ENCODE measurements at places on chromosomes 2 and 18. TPM values are rescaled to one million over a fixed set of nuclear protein-coding genes. Genes with fewer than 3 reads are reported as not detected.

The FOXD4L1 gene
- total RNA-seq: 0.48 TPM

The FASTKD2 gene
- 28.3 TPM for total RNA-seq

- DNase-seq: no peak
Measured at GRCh38 chr2:71658771-71659170, 205.4 kb downstream of the DYSF start.

DNA sequence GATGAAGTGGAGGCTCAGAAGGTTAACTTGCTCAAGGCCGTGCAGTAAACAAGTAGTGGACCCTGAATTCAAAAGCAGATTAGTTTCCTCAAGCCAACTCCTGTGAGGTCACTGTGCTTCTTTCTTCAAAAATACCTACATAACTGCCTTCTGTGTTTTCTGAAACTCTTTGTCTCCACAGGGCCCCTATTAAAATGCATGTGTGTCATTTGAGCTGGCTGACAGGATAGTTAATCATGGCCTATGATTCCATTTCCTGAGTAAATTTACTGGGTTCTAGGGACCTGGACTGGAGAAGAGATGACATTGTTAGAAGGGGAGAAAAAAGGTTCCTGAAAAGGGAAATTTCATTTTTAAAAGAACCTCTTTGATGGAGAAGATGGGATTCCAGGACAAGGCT is 12.9 kb upstream of the DTNA start:
- DNase-seq: no peak

The CYP1B1 gene
- total RNA-seq: 1.1 TPM

DNA sequence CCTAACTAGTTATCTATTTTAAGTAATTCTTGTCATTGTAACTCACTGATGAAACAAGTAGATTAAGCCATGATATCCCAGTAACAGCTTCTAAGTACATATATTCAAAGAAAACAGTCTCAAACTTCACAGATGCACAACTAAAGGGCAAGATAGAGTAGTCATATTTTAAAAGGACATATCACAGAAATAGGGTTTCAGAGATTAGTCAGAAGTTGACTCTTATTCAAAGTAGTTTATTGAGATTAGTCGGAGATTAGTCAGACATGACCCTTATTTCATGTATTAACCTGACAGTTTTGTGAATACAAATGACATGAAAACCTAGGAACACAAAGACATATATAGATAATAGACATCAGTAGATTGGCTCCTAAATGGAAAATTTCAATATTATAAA is 15.9 kb upstream of the CHAC2 start:
- DNase-seq: no peak

- DNase-seq: no peak
Measured at GRCh38 chr2:73979021-73979420, 5.7 kb upstream of the TET3 start.

- DNase-seq: no peak
Measured at GRCh38 chr2:105315314-105315713, 14.2 kb downstream of the TGFBRAP1 start.

DNA sequence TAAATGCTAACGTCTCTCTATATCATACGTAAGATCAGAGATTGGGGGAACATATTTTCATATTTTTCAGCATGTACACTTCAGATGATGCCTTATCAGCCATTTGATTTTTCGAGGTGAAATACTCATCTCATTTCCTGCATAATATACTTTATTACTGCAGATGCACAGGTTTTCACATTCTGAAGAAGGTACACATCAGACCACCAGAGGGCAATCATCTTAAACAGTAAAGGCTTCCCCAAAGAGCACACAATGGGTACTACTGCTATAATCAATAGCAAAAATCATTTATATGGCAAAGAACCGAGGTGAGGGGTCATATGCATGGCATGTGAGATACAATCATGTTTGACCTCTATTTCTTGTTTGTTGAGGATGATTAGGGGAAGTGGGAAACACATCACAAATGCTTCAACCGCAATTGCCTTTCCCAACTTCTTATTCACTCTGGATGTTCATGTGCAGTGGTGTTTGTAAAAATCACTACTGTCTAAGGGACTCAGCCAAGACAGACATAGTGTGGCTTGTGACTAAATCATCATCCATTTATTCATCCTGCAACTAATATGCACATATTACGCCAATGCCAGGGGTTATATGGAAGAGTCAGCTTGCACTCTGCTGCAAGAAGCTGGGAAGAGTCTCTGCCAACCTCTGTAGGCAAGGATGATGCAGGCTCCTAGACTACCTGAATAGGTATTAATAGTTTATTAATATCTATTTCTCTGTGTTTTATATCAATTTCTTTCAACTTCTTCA is 118.7 kb downstream of the EPB41L3 start:
- no peak for DNase-seq

The FLACC1 gene
- total RNA-seq: 0.69 TPM

DNA sequence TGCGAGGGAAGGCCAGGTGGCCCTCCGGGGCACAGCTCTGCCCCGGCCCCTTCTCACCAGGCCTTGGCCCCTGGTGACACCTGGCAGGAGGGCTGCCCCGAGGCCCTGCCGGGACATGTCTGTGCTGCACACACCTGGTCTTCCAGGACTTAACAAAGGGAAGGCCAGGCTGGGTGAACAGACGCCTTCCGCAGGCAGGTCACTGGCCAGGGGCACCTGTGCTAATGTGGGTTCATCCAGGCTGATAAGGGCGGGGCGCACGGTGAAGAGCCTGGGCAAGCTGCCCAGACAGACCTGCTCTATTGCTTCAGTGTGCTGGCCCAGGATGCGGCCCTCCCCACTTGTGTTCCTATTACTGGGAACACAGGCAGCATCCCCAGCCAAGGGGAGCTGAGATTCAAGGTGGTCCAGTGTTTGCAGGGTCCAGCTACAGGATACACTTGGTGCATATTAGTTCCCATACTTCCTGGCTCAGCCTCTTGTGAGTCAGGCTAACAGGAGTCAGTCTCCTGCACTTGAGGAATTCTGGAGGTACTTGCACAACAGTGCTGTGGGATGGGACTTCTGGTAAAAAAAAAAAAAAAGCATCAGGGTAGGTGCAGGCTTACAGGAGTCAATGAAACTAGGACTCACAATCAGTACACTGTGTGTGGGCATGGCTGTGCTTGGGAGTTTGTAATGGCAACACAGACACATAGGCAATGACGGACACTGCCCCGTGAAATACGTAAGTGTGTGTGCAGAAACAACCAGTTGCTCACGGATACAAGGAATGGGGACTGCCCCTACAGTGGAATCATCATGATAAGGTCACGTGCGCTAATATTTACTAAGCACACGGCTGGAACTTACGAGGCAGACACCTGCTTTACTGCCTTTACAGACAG is 261.4 kb downstream of the TWIST2 start:
- DNase-seq: no peak

GRCh38 chr2:112121682-112122254 is 16.4 kb upstream of the FBLN7 start:
- no peak for DNase-seq

GRCh38 chr2:168216351-168217005 is 30.9 kb downstream of the STK39 start:
- DNase-seq: no peak

GRCh38 chr2:207200136-207200535 is 34.4 kb upstream of the KLF7 start:
- no peak for DNase-seq

GRCh38 chr18:21314724-21315123 is 72.7 kb downstream of the GREB1L start:
- DNase-seq: no peak

The CRYBA2 gene
- 30.1 TPM for total RNA-seq

The COL6A3 gene
- 1.0 TPM for total RNA-seq

- no peak for DNase-seq
Measured at GRCh38 chr2:88078643-88079172, 11.1 kb downstream of the SMYD1 start.

DNA sequence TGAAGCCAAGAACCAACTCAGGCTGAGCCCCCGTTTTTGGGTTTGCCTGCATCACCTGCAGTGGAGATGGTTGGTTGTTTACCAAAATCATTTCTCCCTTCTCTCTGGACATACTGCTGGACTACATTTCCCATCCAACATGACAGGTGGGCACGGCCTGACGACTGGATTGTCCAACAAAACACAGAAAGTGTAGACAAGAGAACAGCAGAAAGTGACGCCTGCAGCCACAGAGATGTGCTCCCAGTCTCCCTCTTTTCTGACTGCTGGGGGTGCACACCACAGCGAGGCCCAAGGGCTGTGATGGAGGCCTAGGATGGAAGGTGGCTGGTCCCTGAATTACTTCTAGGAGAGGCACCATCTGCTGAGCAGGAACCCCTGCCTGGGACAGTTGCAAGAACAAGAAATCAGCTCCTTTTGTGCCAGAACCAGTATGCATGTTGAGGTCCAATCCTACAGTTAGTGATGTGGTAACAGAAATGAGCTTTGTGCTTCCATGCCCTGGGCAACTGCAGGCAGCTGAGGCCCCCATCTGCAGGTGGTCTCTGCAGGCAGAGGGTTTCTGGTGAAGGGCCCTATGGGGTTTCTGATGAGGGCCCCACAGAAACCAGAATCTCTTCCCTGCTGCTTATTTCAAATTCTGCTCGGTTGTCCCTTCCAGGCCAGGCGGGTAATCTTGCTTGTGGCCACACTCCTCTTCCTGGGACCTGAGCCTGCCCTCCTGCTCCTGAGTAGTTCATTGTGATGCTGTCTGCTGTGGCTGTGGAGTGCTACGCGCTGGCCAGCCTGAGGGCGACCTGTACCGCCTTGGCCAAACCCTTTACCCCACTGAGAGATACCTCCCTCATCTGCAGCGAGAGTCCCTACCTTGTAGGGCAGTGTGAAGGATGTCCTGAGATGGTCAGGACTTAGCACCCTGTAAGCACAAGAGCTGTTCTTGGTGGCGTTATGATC is 168.3 kb downstream of the ASB1 start:
- DNase-seq: no peak

The REG3A gene
- total RNA-seq: not detected

The EFEMP1 gene
- total RNA-seq: 43.9 TPM

GRCh38 chr2:143719406-143719805 is 590.2 kb downstream of the ARHGAP15 start:
- no peak for DNase-seq

The SCN7A gene
- 3.3 TPM for total RNA-seq

DNA sequence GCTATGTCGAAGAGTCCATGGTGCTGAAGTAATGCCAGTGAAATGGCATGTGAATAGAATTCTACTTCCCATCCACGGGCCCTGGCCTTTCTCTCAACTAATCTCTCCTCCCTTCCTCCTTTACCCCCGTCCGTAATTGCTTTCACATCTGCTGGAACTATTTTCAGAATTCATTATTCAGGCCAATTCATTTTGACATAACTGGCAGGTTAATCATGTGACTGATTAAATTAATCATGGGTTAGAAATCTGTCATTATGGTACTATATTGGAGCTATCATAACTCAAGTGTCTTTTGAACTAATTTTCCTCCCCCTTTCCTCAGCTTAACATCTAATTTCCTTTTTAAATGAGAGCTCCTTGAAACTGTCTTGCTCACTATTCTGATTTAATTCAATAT is 66.9 kb downstream of the ZDBF2 start:
- DNase-seq: no peak

DNA sequence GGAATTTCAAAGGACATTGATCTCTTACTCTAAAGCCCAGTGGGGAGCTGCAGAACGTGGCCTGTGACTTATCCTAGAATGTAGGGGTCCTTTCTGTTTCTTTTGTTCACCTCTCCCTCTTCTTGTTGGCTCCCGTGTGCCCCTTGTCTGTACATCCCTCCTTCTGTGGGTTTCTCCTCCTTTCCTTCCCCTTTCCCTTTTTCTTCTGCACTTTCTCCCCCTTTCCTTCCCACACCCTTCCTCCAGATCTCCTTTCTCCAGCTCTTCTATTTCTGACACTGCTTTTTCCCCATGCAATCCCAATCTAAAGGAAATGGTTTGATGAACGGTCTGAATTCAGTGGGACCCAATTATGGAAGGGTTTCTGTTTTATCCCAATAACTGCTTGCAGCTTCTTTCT is 35.5 kb upstream of the MAPRE3 start:
- DNase-seq: no peak

- no peak for DNase-seq
Measured at GRCh38 chr2:237503201-237503600, 16.1 kb downstream of the MLPH start.

- no peak for DNase-seq
Measured at GRCh38 chr2:238155761-238156694, 2.7 kb upstream of the ERFE start.

DNA sequence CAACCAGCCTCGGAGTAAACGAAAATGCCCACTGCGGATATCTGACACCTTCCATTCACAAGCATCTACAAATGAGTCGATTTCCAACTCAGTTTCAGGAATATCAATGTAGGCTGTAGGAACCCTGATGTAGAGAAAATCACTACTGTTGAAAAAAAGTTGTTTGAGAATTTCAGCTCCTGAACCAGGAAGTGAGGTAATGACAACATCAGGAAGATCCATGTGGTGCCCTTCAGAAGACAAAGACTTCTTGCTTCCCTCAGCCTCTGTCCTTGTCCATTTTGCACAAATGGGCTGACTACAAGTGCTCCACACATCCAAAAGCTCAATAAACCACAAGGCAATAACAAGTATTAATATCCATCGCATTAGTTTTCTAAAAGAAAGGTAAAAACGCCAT is 4.7 kb downstream of the DSEL start:
- no peak for DNase-seq

DNA sequence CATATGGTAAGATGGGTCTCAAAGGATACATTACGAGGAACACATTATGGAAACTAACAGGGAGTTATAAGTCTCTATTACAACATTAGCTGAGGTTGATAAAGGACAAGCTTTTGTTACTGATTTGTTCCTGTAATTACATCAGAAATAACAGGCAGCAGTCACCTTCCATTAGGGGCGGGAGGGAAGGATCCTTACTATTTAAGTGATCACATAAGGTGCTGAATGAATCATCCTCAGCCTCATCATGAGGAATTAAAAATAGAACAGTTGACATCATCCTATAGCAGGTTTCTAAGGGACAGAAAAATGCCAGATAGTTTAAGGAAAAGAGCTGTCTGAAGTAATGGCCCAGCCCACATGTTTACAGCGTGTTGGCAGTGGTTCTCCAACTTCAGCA is 86.9 kb upstream of the MGAT5 start:
- no peak for DNase-seq

GRCh38 chr2:185738679-185739472 is at the start of gene FSIP2:
FSIP2 (plus strand) TSS chr2:185738804; CDS start chr2:185738895, 91 bp downstream.
- peak; percentile 95 for DNase-seq

The ERMN gene
- total RNA-seq: 0.22 TPM

DNA sequence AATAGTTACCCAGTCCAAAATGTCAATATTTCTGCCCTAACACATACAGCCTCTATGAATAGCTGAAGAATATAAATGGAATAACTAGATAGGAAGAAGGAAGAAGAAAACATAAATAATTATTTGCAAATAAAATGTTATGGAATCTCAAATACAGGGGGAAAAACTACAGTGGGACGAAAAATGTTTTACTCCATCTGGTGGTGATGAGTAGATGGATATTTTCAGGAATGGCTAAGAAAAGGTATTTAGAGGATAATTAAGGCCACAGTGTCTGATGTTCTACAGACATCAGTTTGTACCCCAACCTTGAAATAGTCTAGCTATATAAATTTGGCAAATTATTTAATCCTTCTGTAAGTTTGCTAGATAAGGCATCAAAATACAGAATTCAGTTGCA is 178.1 kb upstream of the FSHR start:
- DNase-seq: no peak

Measured in progenitor cell of endocrine pancreas (in vitro differentiated cells).